MM.1S (cell line): ENCODE measurements at places on chromosomes 2 and 18.

DNA sequence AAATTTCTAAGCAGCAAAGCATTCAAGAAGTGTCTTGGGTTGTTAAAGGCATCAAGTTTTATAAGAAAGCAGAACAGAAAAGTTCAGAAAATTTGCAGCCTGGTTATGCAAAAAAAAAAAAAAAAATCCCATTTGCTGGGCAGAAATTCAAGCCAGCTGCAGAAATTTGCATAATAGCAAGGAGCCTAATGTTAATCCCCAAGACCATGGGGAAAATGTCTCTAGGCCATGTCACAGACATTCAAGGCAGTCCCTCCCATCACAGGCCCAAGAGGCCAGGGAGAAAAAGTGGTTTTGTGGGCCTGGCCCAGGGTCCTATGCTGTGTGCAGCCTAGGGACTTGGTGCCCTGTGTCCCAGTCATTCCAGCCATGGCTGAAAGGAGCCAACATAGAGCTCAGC is 269.0 kb upstream of the SLC39A10 start:
- no peaks in the 10 kb centered on the region for H3K4me1 ChIP-seq
- H3K36me3 ChIP-seq = no peaks in the 10 kb centered on the region
- H3K27me3 ChIP-seq = no peaks in the 10 kb centered on the region
- DNase-seq = no peak
- no peak overlapping the region for H3K27ac ChIP-seq

- no peak for DNase-seq
- H3K27me3 ChIP-seq = no peaks in the 10 kb centered on the region
- no peaks in the 10 kb centered on the region for H3K4me1 ChIP-seq
- H3K4me3 ChIP-seq = no peak overlapping the region
These were observed 133.8 kb downstream of the EIPR1 start for GRCh38 chr2:3243804-3244203.

- H3K27me3 ChIP-seq = no peaks in the 10 kb centered on the region
- no peak overlapping the region for H3K4me3 ChIP-seq
- no peak overlapping the region for H3K27ac ChIP-seq
- H3K4me1 ChIP-seq = no peaks in the 10 kb centered on the region
- DNase-seq = no peak
- H3K36me3 ChIP-seq = no peaks in the 10 kb centered on the region
These were observed 1406.6 kb upstream of the ACVR2A start for GRCh38 chr2:146438246-146438645.

DNA sequence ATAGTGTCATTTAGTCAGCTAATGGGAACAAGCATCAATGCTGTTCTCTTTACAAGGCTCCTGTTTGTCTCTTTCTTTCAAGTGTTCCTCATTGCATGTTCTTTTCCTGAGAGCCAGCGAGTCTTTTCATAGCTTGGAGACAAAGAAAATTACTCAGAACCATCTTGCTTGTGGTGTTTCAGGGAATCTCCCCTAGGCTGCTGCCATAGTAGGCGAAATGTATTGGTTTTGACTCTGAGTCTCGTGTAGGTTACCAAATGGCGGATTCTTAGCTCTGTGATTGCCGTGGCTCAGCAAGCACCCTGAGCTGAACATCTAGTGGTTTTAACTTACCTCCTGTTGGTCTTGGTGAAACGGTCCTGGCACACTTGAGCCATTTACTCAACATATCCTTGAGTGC is 68.7 kb downstream of the RHBDD1 start:
- H3K4me1 ChIP-seq = peaks cover 33% of the 10 kb centered on the region
- no peak overlapping the region for H3K4me3 ChIP-seq
- H3K27ac ChIP-seq = peak overlapping the region; percentile 90; the same call in 1 of the 2 replicates
- no peak for DNase-seq
- H3K27me3 ChIP-seq = no peaks in the 10 kb centered on the region

GRCh38 chr18:31791817-31792579 is 31.3 kb upstream of the SLC25A52 start:
- no peaks in the 10 kb centered on the region for H3K36me3 ChIP-seq
- H3K4me1 ChIP-seq = no peaks in the 10 kb centered on the region
- no peak overlapping the region for H3K4me3 ChIP-seq
- no peak overlapping the region for H3K27ac ChIP-seq
- DNase-seq = peak; percentile 25
- no peaks in the 10 kb centered on the region for H3K27me3 ChIP-seq

DNA sequence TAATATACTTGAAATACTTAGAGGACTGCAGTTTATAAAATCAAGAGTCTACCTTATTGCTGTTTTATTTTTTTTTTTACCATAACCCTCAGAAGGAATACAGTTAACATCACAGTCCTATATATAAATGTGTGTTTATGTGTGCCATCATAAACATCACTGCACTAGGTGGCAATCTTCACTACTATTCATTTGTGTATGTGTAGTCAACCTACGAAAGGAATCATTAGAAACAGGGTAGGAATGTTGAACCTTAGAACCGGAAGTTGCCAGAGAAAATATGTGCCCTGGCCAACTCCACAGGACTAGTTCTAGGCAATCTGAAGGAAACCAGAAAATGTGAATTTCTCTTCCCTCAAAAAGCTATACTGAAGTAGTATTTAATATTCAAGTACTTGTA is 3.4 kb downstream of the GEN1 start:
- 0 out of 2 replicates have a peak, but pooled peaks cover 6% of the 10 kb centered on the region for H3K36me3 ChIP-seq
- peaks cover 13% of the 10 kb centered on the region for H3K4me1 ChIP-seq
- DNase-seq = no peak
- H3K4me3 ChIP-seq = no peak overlapping the region

DNA sequence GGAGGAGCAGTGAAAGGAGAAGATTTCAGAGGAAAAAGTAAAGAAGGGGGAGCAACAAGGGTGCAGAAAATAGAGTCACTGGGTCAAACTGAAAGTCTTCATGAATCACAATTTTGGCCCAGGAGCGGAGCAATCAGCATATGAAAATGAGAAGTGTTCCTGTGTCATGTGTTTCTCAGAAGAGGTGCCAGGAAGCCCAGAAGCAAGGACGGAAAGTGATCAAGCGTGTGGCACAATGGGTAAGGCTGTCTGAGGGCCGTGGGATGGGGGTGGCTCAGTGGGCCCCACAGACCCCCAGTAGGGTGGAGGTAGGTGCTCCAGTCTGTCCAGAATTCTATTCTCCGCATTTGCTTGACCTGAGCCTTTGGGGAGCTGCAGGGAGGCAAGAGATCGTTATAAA is 44.2 kb downstream of the SP140 start:
- H3K4me1 ChIP-seq = no peaks in the 10 kb centered on the region
- H3K27ac ChIP-seq = no peak overlapping the region
- no peak for DNase-seq

DNA sequence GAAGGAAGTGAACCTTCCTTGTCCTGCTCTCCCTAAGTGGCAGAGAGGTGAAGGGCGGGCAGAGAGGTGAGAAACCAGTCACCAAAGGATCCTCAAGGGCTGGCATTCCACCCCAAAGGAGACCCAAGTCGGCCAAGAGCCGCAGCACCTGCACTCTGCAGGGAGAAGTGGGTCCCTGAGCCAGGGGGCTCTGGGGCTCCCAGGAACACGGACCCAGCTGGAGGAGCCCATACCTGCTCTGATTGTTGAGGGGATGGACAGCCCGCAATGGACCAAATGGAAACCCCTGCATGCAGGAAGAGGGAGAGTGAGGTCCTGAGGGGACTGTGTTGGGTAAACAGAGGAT is 233.3 kb downstream of the ATAD2B start:
- no peaks in the 10 kb centered on the region for H3K4me1 ChIP-seq
- H3K27me3 ChIP-seq = no peaks in the 10 kb centered on the region
- no peak overlapping the region for H3K4me3 ChIP-seq
- no peaks in the 10 kb centered on the region for H3K36me3 ChIP-seq
- no peak overlapping the region for H3K27ac ChIP-seq
- no peak for DNase-seq

GRCh38 chr2:124151691-124152090 is 126.6 kb downstream of the CNTNAP5 start:
- H3K36me3 ChIP-seq = no peaks in the 10 kb centered on the region
- 0 out of 2 replicates have a peak, but pooled peaks cover 4% of the 10 kb centered on the region for H3K4me1 ChIP-seq
- H3K27me3 ChIP-seq = no peaks in the 10 kb centered on the region

- H3K27me3 ChIP-seq = no peaks in the 10 kb centered on the region
- H3K27ac ChIP-seq = no peak overlapping the region
- H3K36me3 ChIP-seq = no peaks in the 10 kb centered on the region
- no peaks in the 10 kb centered on the region for H3K4me1 ChIP-seq
- no peak overlapping the region for H3K4me3 ChIP-seq
These were observed 59.9 kb upstream of the STPG4 start for GRCh38 chr2:47214990-47215389.

- H3K27ac ChIP-seq = no peak overlapping the region
- no peaks in the 10 kb centered on the region for H3K36me3 ChIP-seq
- no peaks in the 10 kb centered on the region for H3K27me3 ChIP-seq
- H3K4me3 ChIP-seq = no peak overlapping the region
- H3K4me1 ChIP-seq = no peaks in the 10 kb centered on the region
These were observed 93.9 kb upstream of the RMDN2 start for GRCh38 chr2:37831081-37831780.

- peaks cover 20% of the 10 kb centered on the region for H3K27me3 ChIP-seq
- H3K4me3 ChIP-seq = no peak overlapping the region
- H3K36me3 ChIP-seq = no peaks in the 10 kb centered on the region
- no peak for DNase-seq
- no peak overlapping the region for H3K27ac ChIP-seq
These were observed 22.7 kb upstream of the HPCAL1 start for GRCh38 chr2:10279946-10280463.

- no peaks in the 10 kb centered on the region for H3K4me1 ChIP-seq
- no peaks in the 10 kb centered on the region for H3K27me3 ChIP-seq
- H3K27ac ChIP-seq = no peak overlapping the region
- DNase-seq = no peak
- no peaks in the 10 kb centered on the region for H3K36me3 ChIP-seq
These were observed 280.5 kb downstream of the AGAP1 start for GRCh38 chr2:235774153-235774870.

GRCh38 chr18:32770054-32770665 is 2.7 kb downstream of the KLHL14 start:
- H3K27ac ChIP-seq = no peak overlapping the region
- DNase-seq = no peak
- no peaks in the 10 kb centered on the region for H3K4me1 ChIP-seq
- peaks cover 3% of the 10 kb centered on the region for H3K27me3 ChIP-seq
- H3K4me3 ChIP-seq = no peak overlapping the region; the same call in 1 of the 2 replicates
- no peaks in the 10 kb centered on the region for H3K36me3 ChIP-seq

- no peak for DNase-seq
- no peak overlapping the region for H3K4me3 ChIP-seq
- no peaks in the 10 kb centered on the region for H3K36me3 ChIP-seq
- no peaks in the 10 kb centered on the region for H3K27me3 ChIP-seq
- H3K27ac ChIP-seq = no peak overlapping the region
These were observed 110.2 kb downstream of the BMPR2 start for GRCh38 chr2:202486351-202486750.

DNA sequence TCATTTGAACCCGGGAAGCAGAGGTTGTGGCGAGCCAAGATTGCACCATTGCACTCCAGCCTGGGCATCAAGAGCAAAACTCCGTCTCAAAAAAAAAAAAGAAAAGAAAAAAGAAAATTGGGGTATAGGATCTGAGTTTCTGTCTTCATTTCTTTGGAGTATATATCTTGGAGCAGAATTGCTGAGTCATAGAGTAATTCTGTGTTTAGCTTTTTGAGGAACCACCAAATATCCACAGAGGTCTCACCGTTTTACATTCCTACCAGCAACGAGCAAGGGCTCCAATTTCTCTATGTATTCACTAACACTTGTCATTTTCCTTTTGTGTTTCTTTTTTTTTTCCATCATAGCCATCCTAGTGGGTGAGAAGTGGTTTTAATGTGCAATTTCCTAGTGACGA is 87.6 kb upstream of the TEX51 start:
- H3K4me3 ChIP-seq = no peak overlapping the region
- H3K27me3 ChIP-seq = no peaks in the 10 kb centered on the region
- H3K4me1 ChIP-seq = no peaks in the 10 kb centered on the region
- no peak overlapping the region for H3K27ac ChIP-seq

GRCh38 chr2:67880291-67880761 is 182.5 kb downstream of the C1D start:
- DNase-seq = no peak
- no peaks in the 10 kb centered on the region for H3K4me1 ChIP-seq
- no peaks in the 10 kb centered on the region for H3K27me3 ChIP-seq
- H3K4me3 ChIP-seq = no peak overlapping the region

DNA sequence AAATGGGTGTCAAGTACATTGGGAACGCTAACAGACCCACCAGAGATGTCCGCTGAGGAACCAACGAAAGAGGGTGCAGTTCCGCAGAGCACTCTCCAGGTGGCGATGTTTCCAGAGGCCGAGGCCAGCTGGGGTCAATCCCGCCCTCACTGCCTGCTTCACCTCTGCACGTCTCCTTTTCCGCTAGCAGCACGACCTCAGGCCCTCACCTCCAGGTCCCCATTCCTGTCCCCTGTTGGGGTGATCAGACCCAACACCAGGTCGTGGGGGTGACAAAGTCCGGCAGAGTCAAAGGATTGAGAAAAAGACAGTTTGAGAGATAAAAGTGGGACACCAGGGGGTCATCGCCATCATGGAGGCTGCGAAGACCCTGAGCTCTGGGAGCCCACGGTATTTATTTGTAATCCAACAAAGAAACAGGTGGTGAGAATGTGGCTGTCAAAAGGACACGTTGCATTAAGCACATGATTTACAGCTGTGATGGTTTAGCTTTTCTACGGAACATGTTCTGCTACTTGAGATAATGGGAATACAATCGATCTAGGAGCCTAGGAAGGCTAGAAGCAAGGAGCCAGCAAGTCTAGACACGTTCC is 27.3 kb downstream of the ZAP70 start:
- no peaks in the 10 kb centered on the region for H3K36me3 ChIP-seq
- no peak overlapping the region for H3K27ac ChIP-seq
- DNase-seq = peak; percentile 48
- H3K4me3 ChIP-seq = no peak overlapping the region
- no peaks in the 10 kb centered on the region for H3K4me1 ChIP-seq

DNA sequence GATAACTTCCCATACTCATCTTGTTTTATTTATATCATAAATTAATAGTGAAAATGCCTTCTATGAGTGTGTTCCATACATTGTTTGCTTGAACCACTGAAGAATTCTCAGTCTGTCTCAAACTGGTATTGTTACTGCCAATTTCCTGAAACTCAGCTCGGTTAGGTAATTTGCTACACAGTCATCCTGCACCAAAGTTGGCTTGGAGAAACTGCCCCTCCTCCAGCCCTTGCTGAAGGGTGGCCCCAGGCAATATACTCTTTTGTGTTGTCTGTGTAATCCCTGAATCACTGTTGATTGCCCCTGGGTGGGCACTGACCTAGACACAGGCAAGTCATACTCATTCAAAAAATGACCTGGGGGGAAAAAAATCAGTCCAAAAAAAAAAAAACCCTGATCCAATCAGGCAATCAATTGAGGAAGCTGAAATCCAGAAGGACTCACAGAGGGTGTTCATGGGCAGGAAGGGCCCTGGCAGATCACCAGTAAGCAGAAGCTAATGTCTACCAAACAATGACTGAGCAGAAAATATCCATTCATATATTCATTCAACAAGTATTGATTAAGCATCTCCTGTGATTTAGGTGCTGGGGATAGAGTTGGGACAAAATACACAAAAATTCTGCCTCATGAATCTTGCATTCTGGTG is 3.8 kb upstream of the SESTD1 start:
- H3K27me3 ChIP-seq = 0 out of 2 replicates have a peak, but pooled peaks cover 3% of the 10 kb centered on the region
- H3K4me1 ChIP-seq = no peaks in the 10 kb centered on the region; the same call in 1 of the 2 replicates
- H3K36me3 ChIP-seq = no peaks in the 10 kb centered on the region
- H3K27ac ChIP-seq = no peak overlapping the region

GRCh38 chr18:36195427-36196122 is 8.3 kb downstream of the MOCOS start:
- no peak overlapping the region for H3K4me3 ChIP-seq
- DNase-seq = no peak
- H3K27ac ChIP-seq = no peak overlapping the region
- no peaks in the 10 kb centered on the region for H3K27me3 ChIP-seq
- H3K4me1 ChIP-seq = 0 out of 2 replicates have a peak, but pooled peaks cover 9% of the 10 kb centered on the region
- no peaks in the 10 kb centered on the region for H3K36me3 ChIP-seq
